CD4-positive, alpha-beta T cell treated with Interleukin-15 for 4 hours (primary cell): ENCODE measurements at places on chromosomes 6 and 20.
A peak's percentile ranks its signal among the peaks of the same experiment; 100 is the strongest.

DNA sequence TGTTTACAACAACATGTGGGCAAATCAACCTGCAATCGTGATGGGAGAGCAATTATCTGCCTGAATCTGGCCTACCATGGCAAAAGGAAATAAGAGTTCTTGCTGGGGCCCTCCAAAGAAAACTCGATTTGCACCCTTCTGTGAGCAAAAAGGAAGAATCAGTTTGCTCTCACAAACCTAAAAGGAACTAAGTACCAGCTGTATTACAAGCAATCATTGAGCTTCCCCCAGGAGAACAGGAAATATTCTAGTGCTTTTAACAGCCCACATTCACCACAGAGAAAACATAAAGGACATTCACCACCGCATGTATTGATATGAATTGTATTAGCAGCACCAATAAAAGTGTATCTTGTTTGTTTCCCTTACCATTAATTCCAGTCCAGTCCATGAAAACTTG lies 75.0 kb downstream of the MBOAT1 start:
- DNase-seq, result no peak

DNA sequence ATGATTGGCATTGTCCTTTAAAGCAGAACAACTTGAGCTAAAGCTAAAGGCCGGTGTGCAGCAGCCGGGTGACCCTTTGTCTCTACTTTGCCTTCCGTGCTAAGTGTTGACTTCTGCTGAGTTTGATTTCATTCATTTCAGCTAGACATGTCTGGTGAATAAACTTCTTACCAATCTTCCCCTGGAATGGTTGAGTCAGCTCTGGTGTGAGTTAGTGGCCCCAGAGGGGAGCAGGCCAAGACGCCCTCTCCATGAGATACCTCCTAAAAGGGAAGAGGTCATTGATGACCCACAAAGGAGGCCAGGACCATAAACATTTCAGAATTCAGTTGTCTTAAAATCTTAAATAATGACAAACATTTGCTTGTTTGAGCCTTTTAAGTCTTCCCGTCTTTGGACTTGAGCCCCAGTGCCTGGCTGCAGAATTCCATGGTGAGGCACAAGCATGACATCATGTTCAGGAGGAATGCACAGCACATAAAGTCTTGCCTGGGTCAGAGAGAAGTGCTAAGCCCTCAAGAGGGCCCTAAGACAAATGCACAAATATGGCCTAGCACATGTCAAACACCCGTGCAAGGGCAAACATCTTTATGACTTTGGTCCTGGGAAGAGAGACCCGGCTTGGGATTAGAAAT lies 96.3 kb upstream of the NEDD9 start:
- DNase-seq, result no peak

- DNase-seq, result no peak
Measured at GRCh38 chr20:17699931-17700351, at the start of gene BANF2. Gene BANF2, plus strand, starts transcription at chr20:17699966. Its CDS starts 25,060 bp downstream, at chr20:17725026.

GRCh38 chr20:39674842-39675241 lies 712.7 kb downstream of the DHX35 start:
- no peak for DNase-seq

DNA sequence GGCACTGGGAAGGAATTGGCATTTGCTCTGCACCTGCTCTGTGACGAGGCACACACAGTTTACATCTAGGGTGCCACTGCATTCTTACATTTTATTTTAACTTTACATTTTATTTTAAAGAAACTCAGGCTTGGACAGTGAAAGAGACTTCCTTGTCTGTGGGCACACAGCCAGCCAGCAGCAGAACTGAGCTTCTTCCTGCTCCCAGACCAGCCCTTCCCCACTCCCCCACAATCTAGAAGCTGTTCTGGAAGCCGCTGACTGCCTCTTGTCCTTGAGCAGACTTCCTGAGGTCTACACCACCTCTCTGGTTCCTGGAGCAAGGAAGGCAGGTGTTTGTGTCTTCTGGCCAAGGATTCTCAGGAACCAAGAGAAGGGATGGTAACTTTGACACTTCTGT lies 27.9 kb upstream of the CD93 start:
- DNase-seq, result no peak

DNA sequence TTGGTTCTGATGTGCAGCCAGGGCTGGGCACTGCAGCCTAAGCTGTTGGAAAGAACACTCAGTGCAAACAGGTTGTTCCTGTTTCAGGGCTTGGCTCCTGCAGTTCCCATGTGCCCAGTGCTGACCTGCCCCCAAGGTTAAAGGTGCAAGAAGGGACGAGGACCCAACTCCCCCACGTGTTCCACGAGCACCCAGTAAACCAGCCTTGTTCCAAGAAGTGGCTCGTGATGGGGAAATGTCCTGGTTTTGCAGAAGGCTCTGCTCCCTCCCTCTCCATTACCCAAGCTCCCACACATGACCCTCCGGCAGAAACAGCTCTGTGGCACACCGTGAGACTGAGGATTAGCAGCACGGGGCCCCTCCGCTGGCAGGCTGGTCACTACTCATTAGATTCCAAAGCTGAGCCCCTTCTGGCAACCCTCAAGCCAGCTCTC lies 9.4 kb downstream of the ACSS1 start:
- DNase-seq, result no peak

GRCh38 chr6:14880052-14880451 lies 365.8 kb upstream of the JARID2 start:
- DNase-seq, result no peak

- no peak for DNase-seq
Measured at GRCh38 chr6:11701573-11701972, 77.0 kb downstream of the ADTRP start.

- DNase-seq, result no peak
Measured at GRCh38 chr20:25574411-25574810, 10.9 kb downstream of the NINL start.

DNA sequence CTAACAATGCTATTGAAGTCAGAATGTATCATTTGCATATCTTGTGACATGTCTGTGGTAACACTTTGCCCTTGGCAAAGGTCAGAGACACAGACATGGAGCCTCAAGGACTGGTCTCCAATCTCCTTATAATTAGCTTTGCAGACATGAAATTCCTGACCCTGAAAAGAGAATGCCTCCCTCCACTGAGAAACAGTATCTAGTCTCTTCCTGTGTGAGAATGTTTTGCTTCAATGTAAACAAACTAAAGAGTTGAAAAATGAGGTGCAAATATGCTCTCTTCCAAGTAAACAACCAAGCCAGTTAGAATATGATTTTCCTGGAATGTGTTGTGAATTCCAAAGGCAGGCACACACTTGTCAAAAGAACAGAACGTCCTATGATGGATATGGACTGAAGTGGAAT lies 407.1 kb upstream of the MARCKS start:
- no peak for DNase-seq

GRCh38 chr20:46050885-46051284 lies 21.9 kb downstream of the SLC12A5 start:
- DNase-seq, result no peak

DNA sequence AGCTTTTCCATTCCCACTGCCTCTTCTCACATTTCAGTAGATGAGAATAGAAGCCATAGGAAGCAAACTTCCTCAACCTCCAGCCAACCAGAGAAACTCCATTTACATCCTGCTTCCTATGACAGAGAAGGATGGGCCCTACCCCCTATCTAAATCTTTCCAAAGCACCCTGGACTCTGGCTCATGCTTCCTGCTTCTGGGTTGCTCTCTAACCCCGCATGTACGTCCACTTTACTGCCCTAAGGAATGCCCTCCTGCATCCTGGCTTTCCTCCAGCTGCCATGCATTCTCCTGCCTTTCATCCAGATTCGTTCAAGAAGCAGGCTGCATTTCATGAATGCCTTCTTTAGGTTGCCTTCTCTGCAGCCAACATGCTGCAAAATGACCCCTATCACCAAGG lies 91.9 kb downstream of the FAM217A start:
- DNase-seq, result no peak

DNA sequence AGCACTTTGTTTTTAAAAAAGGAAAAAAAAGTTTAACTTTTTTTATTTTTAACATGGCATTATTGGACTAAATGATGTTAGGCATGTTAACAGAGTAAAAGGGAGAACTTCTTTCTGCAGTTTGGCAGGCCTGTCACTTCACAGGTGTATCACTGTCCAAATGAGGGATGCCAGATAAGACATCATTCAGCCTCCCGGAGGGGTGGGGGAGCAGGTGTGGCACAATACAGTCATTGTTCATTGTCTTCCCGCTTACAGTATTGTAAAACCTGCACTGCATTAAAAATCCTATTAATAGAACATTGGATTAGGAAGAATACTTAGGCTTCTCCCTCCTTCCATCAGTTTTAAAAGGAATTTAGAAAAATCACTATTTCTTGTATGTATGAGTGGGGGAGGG lies 80.7 kb downstream of the CARMIL1 start:
- no peak for DNase-seq

DNA sequence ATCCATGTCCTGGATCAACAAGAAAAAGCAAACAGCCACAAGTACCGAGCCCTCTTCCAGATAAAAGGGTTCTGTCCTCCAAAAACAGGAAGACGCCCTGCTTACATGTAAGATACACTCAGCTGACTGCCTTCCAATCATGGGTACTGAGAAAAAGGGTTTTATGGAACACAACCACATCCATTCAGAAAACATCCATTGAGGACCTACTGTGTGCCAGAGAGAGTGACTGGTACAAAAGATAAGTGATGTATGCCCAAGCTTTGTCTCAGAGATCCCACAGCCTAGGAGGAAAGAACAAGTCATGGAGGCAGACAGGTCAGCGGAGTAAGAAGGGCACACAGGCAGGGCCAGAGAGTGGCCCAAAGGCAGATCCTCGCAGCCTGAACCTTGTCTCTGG lies 94.8 kb upstream of the SSTR4 start:
- no peak for DNase-seq

- no peak for DNase-seq
Measured at GRCh38 chr20:34753706-34754461, 49.7 kb downstream of the TP53INP2 start.

GRCh38 chr6:33014841-33015634 lies 5.6 kb upstream of the HLA-DOA start:
- peak; percentile 86 for DNase-seq

DNA sequence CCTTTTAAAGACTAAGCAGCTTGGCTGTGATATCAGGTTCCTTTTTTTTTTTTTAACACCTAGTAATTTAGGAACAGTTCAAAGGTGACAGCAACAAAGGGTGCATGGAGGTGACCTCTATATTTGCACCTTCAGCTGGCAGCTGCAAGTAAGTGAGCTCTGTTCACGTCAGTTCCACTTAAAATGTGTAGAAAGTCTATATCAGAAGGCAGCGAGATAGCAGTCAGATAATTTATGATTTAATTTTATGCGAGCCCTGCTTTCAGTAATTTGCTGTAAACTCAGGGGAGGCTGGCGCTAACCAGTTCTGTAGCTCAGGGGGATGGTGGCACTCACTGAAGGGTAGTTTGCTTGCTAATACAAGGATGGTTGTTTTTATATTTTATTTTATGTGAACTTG lies 602.8 kb upstream of the MMS22L start:
- DNase-seq, result no peak

DNA sequence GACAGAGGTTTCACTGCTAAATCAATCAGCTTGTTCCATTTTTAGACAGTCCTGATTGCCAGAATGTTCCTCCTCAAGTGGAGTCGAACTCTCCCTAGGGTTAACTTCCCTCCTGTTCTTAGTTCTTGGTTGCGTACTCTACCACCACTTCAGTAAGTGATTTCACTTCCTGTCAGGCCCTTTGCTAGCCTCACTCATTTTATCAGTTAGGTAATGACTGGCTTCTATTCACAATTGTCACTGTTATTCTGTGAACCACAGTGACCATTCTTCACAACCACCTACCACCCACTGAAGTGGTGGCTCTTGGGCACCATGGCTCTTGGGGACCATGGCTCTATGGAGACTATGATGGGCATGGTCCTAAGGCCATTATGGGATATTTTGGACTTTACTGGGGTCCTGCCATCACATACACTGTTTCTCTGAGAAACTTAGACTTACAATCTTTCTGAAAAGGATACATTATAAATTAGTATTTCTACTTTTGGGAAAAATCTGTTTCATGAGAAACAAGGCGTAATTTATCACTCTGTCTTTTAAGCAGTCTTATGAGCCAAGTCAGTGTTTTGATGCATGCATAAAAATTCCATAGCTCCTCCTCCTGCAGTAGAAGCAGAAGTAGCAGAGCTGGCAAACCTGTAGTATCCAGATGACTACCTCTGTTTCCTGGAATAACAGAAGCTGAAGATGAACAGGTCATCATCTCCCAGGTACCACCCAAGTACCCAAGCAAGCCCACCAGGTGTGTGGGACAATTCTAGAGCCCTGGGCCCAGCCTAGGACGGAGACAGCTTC lies 66.3 kb downstream of the ATXN1 start:
- DNase-seq, result no peak

DNA sequence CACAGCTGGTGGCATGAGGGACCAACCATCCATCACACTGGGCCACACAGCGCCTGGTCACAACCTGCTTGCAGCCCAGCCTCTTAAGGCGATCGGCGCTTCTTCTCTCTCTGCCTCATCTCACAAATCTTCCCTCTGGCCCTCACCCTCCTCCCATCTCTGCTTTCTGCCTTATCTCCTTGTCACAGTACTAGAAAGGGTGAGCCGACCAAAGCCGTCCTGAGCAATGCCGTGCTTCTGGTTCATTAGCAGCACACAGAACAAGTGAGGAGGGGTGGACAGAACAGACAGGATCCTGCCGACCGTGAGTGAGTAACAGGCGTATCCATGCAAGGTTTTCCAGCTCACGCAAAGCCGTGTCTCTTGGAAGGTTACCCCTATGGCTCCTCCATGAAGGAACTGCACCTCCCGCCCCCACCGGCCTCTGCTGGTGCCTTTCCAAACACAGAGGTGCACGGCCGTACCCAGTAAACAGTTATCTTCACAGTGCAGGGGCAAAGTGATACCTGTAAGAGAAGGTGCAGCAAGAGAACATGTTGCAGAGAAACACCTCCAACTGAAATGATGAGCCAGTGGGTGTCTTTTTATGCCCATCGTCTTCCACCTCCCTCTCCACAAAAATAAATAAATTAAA lies 331.7 kb downstream of the FARS2 start:
- DNase-seq, result no peak

GRCh38 chr6:118495485-118496280 lies 52.4 kb upstream of the PLN start:
- DNase-seq, result no peak

DNA sequence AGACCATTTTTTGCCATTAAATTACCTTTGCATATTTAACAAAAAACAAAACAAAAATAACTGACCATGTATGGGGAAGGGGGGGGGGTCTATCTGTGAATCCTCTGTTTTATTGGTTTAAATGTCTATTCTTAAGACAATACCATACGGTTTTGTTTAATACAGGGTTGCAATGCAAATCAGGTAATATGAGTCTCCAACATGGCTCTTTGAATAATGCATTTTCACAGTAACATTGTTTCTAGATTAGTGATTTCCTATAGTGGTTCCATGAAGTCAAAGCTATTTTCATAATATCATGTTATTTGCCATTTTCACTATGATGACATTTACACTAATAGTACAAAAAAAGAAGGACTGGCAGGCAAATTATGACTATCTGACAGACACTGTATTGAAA lies 64.7 kb upstream of the LYRM2 start:
- DNase-seq, result no peak

GRCh38 chr20:43749734-43750294 lies 23.0 kb upstream of the GTSF1L start:
- peak; percentile 78 for DNase-seq
